ENCODE measurements at places on chromosomes 7 and 10. TPM values are rescaled to one million over a fixed set of nuclear protein-coding genes. Genes with fewer than 3 reads are reported as not detected.

- no peak for DNase-seq
Measured at GRCh38 chr7:26594553-26594952, 269.8 kb downstream of the SKAP2 start.

Gene CUBN
- 4.2 TPM for total RNA-seq

DNA sequence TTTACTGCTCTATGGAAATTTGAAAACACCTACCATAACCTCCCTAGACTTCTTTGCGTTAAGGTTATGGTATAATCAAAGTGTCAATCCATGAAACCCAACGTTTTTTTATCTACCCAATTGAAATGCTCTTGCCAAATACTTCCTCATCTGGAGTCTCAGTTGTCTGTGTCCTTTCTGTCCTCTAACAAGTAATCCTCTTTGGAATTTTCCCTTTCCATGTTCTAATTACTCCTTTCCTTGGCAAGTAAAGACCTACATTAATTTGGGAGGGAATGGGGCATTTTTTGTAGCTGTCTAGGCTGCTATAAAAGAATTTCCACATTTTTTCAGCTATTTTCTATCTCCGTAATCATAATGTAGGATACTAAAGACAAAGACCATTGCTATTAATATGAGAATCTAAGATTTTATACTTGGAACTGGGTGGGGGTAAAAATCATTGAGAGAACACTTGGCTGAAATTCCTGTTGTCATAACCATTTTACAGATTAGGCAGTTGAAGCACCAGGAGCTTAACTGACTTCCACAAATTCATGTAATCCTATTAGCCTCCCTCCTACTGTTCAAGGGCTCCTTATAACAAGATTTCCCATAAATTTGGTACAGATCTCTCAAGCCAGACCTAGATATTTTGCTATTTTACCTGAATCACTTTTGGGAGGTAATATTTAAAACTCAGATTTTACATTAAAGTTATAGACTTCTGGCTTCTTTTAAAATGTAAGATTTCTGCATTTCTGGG is 1307.6 kb downstream of the XPNPEP1 start:
- DNase-seq, result no peak

DNA sequence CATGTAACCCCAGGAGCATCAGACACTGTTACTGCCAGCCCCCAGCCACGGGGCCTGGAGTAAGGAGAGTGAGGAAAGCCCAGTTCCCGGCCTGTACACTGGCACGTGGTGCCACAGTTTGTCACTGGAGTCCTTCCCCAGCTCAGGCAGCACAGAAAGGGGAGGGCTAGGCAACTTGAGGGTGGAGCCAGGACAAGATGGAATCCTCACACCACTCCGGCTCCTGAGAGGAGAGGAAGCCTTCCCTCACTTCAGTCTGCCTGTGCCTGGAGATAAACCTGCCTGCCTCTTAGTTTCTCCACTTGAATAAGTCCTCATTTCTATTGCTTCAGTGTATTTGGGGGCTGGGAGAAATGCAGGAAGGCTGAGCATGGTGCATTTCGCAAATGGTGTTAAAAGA is 176.0 kb downstream of the KIAA1217 start:
- no peak for DNase-seq

Gene IDE
- total RNA-seq, result 19.4 TPM

Gene TMEM236
- total RNA-seq, result 0.65 TPM

DNA sequence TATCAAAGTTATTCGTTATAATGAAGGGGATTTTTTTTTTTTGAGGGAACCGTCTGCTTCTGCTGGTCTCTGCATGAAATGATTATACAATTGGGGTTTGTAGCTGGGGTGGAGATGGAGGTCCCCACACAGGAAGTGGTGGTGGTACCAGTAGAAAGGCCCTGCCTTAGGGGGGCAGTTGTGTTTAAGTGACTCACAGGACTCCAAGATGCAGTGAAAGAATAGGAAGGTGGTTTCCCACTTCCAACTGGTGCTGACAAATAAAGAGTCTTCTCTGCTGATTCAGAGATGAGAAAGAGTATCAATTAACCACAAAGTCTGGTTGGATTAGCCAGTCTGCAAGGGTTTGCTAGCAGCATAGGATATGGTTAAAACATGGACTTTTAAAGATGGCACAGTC is 376.0 kb downstream of the SORCS3 start:
- DNase-seq, result no peak

DNA sequence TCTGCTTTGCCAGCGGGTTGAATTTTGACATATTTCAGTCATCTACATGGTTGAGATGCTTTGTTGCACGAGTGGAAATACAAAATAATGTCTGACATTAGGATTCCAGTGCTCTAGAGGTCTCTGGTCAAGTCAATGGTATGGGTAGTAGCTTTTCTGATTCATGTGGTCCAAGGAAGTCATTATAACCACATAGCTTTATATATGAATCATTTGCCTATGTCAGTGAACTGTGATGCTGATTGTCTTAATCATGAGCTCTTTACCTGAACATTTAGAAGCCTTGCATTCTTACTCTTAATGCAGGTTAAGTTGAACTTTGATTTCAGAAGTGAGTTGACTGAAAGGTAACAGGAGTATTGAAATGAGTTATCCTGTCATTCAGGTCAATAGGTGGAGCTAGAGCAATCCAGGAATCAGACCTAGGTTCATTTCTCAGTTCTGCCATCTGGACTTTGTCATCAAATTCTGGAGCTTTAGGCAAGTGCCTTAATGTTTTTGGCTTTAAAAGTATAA is 3.3 kb downstream of the MAPK8 start:
- DNase-seq, result peak; percentile 44

Gene PALD1
- total RNA-seq, result 112 TPM

Gene RGR
- not detected for total RNA-seq

Gene KCND2
- 0.20 TPM for total RNA-seq

Gene LLCFC1
- total RNA-seq, result not detected

DNA sequence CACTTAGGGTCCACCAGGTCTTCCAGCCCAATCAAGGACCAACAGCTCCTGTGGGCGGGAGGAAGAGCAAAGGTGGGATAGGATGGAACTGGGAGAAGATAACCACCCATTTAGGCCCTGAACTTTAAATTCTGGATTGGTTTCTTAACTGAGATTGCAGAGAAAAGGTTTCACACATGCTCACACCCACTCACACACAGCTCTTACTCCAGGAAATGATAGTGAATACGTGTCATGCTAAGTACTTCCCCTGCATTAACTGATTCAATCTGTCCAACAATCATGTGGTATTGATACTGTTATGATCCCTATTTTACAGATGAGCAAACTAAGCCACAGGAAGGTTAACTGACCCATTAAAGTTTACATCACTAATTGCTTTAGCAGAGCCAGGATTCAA is 4.6 kb upstream of the CYP3A4 start:
- DNase-seq, result no peak

Gene JCAD
- total RNA-seq, result 46.2 TPM

DNA sequence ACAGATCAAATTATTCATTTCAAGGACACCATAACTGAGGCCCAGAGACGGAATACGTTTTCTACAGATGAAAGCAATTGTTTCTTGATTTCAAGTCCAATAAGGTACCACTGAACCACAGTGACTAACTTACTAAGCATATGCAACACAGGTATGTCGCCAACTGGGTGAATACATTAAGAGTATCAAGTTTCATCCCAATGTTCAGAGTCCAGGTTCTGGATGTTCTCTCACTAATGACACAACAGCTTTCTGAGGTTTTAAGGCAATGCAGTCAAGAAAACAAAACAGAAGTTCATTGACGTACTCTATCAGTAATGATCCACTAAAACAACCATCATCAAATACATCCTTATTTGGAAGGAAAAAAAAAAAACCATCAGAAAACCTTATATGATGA is 35.8 kb downstream of the NSUN6 start:
- no peak for DNase-seq

Gene ADAM22
- 0.40 TPM for total RNA-seq

- peak; percentile 68 for DNase-seq
Measured at GRCh38 chr7:29988424-29989256, 961 bp downstream of the SCRN1 start.

DNA sequence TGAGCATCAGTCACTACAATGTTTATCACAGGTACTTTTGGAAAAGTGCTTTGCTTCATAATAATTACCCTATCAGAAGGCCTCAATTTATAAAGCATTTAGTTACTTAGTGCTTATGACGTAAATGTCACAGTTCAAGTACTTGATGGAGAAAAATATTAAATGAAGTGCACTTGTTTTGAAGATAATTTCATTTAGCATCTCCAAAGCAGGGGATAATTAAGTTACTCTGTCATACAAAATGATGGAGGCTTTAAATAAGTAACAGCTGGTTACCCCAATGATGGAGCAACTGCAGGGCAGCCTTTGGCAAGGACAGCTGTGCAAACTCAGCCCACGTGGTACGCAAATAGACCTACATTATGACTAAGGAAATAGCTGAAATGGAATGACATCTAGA is 768.8 kb downstream of the GRM8 start:
- DNase-seq, result no peak

- peak; percentile 25 for DNase-seq
Measured at GRCh38 chr10:97468162-97468561, 22.2 kb downstream of the ZDHHC16 start.

DNA sequence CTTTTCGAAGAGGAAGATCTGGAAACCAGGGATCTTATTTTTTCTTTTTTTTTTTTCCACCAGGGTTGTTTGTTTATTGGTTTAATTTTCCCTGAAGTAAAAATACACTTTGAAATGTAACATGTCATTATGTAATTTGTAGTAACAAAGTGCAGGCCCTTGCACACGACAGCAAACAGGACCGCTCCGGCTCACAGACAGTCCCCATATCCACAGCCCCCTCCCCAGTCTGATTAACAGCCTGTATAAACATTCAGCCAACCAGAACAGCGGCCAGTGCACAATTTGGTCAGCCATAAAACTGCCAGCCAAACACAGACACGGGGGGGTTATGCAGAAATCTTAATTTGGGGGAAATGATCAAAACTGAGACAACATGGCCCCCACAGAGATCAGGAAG is 431.6 kb upstream of the NPVF start:
- no peak for DNase-seq

GRCh38 chr7:31432836-31433340 is 81.0 kb upstream of the ITPRID1 start:
- DNase-seq, result no peak

GRCh38 chr7:101166648-101166908 is 1.2 kb upstream of the VGF start:
- DNase-seq, result no peak

Gene H2BK1
- total RNA-seq, result not detected

GRCh38 chr7:152312316-152312715 is 123.5 kb downstream of the KMT2C start:
- DNase-seq, result no peak

Measured in lung microvascular endothelial cell (primary cell).